ENCODE measurements at places on chromosomes 2 and 18.

- DNase-seq: no peak
Observed at GRCh38 chr2:40087434-40087833, 308.4 kb upstream of the THUMPD2 start.

DNA sequence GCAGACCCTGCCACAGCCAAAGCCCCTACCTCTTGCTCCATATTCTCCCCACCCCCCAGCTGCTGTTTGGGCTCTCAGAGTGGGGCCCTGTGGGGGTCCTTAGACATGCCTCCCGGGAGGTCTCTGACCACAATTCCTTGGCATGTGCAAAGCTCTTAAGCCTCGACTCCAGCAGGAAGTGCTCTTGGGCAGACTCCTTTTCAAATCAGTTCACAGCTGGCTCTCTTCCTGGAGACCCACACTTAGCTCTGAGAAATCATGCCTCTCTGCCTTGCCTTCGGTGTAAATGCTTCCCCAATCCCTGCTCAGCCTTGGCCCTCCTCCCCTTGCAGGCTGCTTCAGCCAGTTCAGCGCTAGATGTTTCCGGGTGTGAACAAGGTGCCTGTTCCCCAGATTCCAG is 46.9 kb downstream of the NGEF start:
- DNase-seq: no peak

- no peak for DNase-seq
Observed at GRCh38 chr18:32174719-32175118, 15.1 kb upstream of the MEP1B start.

DNA sequence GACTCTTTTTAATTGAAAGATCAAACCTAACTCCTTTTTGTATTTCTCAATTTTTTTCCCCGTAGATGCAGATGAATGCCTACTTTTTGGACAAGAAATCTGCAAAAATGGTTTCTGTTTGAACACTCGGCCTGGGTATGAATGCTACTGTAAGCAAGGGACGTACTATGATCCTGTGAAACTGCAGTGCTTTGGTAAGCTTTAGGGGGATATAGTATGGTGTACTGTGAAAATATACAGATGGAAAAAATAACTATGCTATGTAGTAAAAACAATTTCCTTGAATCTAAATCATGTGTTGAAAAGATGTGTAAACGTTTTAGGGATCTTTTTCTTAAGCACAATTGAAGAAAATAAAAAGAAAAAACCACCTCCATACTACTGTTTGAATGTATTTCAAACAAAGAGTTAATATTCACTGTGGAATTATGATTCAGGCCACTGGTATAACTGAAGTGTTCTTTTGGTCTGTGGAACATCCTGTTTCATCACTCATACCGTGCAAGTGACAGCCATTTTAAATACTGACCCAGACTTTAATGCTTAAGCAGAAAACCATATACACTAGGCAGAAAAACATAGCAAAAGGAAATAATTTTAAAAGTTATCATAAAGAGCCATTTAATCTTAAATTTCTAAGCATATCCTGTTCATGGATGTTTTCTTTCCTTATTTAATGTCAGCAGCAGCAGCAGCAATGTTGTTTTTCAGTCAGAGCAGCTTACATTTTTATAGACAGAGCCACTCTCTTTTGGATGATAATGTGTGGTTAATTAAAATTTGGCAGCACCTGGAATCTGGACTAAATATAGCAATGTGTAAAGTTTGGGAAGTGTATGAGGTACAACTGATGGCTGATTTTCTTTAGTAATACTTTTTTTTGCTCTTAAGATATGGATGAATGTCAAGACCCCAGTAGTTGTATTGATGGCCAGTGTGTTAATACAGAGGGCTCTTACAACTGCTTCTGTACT is 112.8 kb upstream of the RASGRP3 start:
- DNase-seq: no peak

DNA sequence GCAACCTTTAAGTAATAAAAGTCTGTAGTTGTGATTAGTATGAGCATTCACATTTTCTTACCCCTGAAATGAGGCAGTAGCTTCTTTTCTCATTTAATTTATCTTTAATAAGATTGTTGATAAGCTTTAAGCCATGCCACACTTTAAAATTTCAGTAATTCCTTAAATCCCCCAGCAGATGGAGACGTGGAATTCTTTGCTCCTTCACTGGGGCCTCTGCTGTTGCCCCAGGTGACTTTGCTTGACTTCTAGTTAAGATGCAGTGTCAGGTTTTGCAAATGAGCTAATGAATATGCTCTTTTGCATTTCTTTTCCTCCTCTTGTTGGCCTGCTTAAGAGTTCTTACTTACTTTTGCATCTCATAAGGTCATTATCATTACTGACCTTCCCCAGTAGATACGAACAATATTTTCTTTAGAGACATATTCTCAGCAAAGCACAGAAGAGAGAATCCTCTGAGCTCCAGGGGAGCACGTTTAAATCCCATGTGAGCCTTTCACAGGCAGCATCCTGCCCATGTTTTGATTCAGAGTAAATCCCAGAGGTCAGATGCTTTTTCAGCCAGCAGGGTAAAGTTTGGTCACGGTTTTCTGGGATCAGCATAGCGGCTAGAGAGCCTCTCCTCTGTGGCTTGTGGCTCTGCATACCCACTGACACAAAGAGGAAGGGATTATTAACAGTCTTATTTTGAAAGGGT is 222.9 kb downstream of the PTPRM start:
- DNase-seq: no peak

- no peak for DNase-seq
Observed at GRCh38 chr2:11719230-11719977, 27.0 kb upstream of the LPIN1 start.

- DNase-seq: no peak
Observed at GRCh38 chr2:176834226-176834625, 378.4 kb upstream of the HNRNPA3 start.

- DNase-seq: no peak
Observed at GRCh38 chr2:161177969-161178368, 17.7 kb downstream of the TANK start.

GRCh38 chr2:74385396-74385795 is 5.3 kb upstream of the DCTN1 start:
- no peak for DNase-seq

DNA sequence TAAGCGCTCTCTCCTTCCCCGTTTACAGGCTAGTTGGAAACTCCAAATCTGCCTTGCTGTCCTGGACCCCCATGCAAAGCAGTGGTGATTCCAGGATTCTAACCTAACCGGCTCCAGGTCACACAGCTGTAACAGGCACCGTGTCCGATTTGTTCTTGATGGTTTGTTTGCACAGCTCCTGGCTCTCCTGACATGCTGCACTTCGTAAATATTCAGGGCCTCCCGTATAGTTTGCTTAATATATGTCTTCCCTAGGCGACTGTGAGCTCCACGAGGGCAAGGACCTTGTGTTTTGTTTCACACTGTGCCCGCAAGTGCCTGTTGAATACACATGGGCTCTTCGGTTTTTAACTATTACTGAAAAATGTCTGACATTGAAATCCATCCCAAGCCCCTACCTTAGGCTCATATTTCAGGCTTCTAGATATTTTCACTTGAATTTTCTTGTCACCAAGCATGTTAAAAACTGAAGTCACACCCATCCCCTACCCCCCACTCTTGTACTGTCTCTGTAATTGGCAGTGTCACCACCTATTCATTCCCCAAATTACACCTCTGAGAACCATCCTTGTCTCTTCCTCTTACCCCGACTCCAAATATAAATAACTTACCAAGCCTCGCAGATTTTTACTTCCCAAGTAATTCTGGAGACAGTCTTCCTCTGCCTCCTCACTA is 1.0 kb upstream of the PUM2 start:
- no peak for DNase-seq

DNA sequence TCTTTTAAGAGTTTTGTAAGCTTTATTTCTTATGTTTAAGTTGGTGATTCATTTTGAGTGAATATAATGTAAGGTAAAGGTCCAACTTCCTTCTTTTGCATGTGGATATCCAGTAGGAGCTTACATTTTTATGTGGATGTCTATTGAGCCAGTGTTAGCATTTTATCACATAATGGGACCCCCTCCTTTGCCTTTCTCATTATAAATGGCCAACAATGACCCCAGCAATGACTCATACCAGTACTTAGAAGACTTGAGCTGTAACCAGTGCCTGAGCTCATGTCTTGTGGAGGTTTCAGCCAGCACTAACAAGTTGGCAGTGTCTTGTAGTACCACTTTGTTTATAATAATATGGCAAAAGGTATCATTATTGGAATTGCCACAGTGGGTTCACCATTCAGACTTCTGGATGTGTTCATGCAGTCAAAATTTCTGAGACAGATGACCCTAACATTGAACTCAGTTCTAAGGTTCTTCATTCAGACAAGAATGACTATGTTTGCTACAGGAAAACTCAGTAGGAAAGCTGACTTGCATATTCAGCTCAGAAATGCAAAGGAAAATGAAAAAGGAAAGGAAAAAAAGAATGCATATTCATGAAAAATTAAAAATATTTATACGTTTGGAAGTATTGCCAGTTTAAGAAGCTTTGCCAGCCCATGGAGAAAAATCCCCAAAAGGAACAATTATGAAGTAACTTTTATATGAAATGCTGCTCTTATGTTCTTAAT is 41.0 kb downstream of the CDKL4 start:
- no peak for DNase-seq

DNA sequence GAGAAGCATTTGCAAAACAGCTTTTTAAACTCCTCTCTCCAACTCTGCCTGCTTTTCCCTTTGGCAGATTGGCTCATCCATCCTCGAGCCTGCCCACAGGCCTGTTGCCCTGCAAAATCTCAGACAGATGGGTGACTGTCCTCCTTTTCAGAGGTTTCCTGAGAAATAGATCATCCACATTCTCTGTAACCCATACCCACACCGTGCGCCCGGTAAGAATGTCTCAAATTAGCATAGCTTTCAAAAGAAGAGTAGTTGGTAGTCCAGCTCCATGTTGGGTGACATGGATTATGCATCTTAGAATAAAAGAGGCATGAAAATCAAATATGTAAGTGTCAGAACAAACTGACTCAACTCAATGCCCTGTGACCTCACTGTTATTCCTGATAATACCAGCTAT is 457.9 kb downstream of the TSN start:
- DNase-seq: no peak

Measured in NCI-H1105 (cell line).